Fibroblast of the aortic adventitia (primary cell): ENCODE measurements at places on chromosomes 6 and 20.
A peak's percentile ranks its signal among the peaks of the same experiment; 100 is the strongest.

DNA sequence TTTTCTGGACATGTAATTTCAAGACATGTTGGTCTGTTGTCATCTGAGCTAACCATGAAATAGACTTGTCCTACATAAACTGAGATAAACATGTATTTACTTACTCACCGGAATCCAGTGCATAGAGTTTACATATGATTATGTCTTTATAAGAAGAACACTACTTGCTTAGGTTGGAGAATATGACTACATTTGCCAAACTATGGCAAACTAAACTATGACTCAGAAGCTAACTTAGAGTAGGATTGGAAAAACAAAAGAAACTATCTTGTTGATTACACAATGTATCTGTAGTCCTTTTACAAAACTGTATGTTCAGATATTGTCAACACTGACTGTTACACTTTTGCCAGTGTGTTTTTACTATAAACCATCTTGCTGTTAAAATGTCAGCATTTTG, 113.3 kb downstream of the CRYBG1 start:
- DNase-seq: peak; percentile 89

- DNase-seq: no peak
Measured at GRCh38 chr20:63834491-63834880, 3.4 kb upstream of the ZBTB46 start.

GRCh38 chr6:42349753-42350511, 101.8 kb downstream of the TRERF1 start:
- no peak for DNase-seq

- no peak for DNase-seq
Measured at GRCh38 chr6:155867682-155868081, 412.0 kb upstream of the NOX3 start.

- no peak for DNase-seq
Measured at GRCh38 chr20:11130554-11131166, 456.9 kb upstream of the JAG1 start.
